ENCODE measurements at places on chromosomes 3 and 15.

GRCh38 chr15:67416891-67417290 is 104.0 kb upstream of the C15orf61 start:
- H3K27me3 ChIP-seq: no peaks in the 10 kb centered on the region
- no peak overlapping the region for H3K27ac ChIP-seq
- no peak overlapping the region for H3K4me3 ChIP-seq
- H3K4me1 ChIP-seq: no peaks in the 10 kb centered on the region
- no peak for DNase-seq

DNA sequence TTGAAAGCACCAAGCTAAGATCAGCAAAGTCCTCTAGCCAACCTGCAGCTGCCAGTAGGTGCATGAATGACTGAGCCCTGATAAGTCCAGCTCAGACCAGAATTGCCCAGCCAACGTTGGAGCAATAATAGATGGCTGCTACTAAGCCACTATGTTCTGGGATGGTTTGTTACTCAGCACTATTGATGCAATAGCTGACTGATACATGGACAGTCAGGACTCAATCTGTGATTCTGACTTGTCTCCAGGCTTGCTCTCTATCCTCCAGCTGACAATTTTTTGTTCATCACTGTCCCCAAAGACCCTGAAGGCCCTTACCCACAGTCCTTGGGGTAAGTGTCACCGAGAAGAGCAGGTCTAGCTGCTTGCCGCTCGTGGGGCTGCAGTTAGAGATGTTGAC is 55.3 kb downstream of the CDCP1 start:
- H3K4me3 ChIP-seq: no peak overlapping the region
- no peaks in the 10 kb centered on the region for H3K36me3 ChIP-seq
- H3K27ac ChIP-seq: no peak overlapping the region
- H3K4me1 ChIP-seq: no peaks in the 10 kb centered on the region

- H3K27me3 ChIP-seq: no peaks in the 10 kb centered on the region
- no peak for DNase-seq
- H3K27ac ChIP-seq: no peak overlapping the region
- H3K36me3 ChIP-seq: no peaks in the 10 kb centered on the region
- no peak overlapping the region for H3K4me3 ChIP-seq
These were observed 14.5 kb downstream of the GOLIM4 start for GRCh38 chr3:168081171-168081771.

- no peaks in the 10 kb centered on the region for H3K4me1 ChIP-seq
- H3K4me3 ChIP-seq: no peak overlapping the region
- peaks cover 26% of the 10 kb centered on the region for H3K36me3 ChIP-seq
- H3K27ac ChIP-seq: peak overlapping the region; percentile 77
These were observed 14.2 kb upstream of the SEMA3B start for GRCh38 chr3:50254577-50255250.

- H3K36me3 ChIP-seq: peaks cover 48% of the 10 kb centered on the region
- no peak overlapping the region for H3K4me3 ChIP-seq
- peaks cover 8% of the 10 kb centered on the region for H3K4me1 ChIP-seq
- no peaks in the 10 kb centered on the region for H3K27me3 ChIP-seq
- H3K27ac ChIP-seq: peak overlapping the region; percentile 6
These were observed 36.0 kb downstream of the ADAMTS9 start for GRCh38 chr3:64651741-64652241.

DNA sequence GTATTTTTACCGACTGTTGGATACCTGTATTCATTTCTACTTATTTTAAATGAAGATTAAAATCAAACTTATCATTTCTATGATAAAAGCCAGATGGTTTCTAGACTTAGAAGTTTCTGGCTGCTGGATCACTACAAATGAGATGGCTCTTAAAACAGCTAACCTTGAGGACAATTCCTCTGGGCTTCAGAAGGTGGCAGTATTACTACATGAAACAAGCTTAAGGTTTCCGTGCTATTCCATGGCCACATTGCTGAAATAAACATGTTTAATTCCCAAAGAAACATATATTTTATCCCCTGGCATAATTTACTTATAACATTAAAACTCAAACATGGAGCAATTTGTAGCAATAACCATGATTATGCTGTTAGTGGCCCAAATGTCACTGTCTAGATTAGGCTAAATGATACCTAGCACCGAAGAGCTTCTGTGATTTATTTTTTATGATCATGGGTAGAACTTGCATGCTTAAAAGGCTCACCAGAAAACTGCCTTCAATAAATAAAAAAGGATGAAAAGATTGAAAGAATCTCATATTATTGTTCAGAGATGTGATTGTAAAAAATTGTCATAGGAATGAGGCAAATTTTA is 204.0 kb upstream of the NANOGP8 start:
- H3K27ac ChIP-seq: no peak overlapping the region
- no peaks in the 10 kb centered on the region for H3K36me3 ChIP-seq
- H3K4me3 ChIP-seq: no peak overlapping the region

- peak within 1 kb of the TSS; percentile 67 for H3K4me3 ChIP-seq
- no peak for DNase-seq
- H3K36me3 ChIP-seq: no peaks in the 10 kb centered on the region
- H3K27ac ChIP-seq: peak within 1 kb of the TSS; percentile 44
- no peaks in the 10 kb centered on the region for H3K4me1 ChIP-seq
These were observed at the start of gene MME for GRCh38 chr3:155079746-155080487. TSS of gene MME (plus strand) at chr3:155080319. CDS start at chr3:155084168, 3,849 bp downstream.

DNA sequence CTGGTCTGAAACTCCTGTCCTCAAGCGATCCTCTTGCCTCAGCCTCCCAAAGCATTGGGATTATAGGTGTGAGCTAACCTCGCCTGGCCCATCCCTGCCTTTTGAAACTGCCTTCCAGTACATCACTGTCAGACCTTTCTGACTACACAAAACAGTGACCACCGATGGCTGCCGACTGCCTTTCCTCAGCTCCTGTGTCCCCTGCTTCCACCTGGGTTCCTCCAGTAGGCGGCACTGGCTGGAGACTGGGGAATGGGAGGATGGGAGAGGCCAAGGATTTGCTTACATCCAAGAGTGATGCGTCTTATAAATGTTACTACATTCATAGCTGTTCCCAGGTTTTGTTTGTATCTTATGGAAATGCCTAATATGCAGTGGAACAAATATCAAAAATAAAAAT is 242.8 kb downstream of the BBX start:
- no peaks in the 10 kb centered on the region for H3K27me3 ChIP-seq
- no peak for DNase-seq

All from tibial nerve (tissue), 4 donors.